ENCODE measurements at places on chromosomes 5 and 9. TPM values are rescaled to one million over a fixed set of nuclear protein-coding genes. Genes with fewer than 3 reads are reported as not detected.

DNA sequence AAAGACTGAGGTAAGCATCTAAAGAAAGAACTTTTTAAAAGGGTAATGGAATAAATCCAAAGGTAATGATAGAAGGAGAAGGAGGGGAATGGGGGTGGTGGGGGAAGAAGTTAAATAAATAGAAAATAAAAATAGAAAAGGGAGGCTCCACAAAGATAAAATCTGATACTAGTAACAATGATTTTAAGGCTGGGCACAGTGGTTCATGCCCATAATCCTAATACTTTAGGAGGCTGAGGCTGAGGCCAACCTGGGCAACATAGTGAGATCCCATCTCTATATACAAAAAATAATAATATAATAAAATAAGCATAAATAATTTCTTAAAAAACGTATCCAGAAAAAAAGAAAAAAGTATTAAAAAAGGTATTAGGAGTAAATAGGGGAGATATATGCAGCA is 89.3 kb downstream of the FNBP1 start:
- H3K4me3 ChIP-seq: no peak overlapping the region
- H3K27ac ChIP-seq: no peak overlapping the region
- H3K36me3 ChIP-seq: peaks cover 46% of the 10 kb centered on the region
- H3K27me3 ChIP-seq: no peaks in the 10 kb centered on the region
- DNase-seq: no peak

- DNase-seq: no peak
- H3K4me1 ChIP-seq: no peaks in the 10 kb centered on the region
- no peaks in the 10 kb centered on the region for H3K27me3 ChIP-seq
- no peak overlapping the region for H3K27ac ChIP-seq
- H3K4me3 ChIP-seq: no peak overlapping the region
These were observed 128.1 kb upstream of the LHFPL2 start for GRCh38 chr5:78776637-78777036.

Gene ACTBL2
- total RNA-seq: not detected

Gene CD14
- 127 TPM for total RNA-seq

DNA sequence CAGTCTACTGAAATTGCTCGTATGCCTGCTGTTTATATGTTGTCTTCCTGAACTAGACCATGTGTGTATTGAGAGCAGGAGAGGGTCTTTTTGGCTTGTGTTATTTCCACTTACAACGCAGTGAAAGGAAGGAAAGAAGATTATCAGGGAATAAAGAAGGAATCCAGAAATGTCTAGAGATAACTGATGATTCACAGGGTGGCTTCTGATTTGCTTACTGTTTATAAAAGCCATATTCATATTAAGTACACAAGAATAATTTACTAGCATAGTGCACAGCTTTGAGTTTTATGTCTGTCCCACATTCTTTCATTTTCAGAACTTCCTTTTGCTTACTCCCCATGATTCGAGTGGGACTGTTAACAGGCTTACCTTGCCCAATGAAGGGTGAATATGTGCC is 72.1 kb downstream of the PRLR start:
- H3K27me3 ChIP-seq: no peaks in the 10 kb centered on the region
- H3K27ac ChIP-seq: no peak overlapping the region
- no peaks in the 10 kb centered on the region for H3K36me3 ChIP-seq
- H3K4me1 ChIP-seq: peaks cover 4% of the 10 kb centered on the region

GRCh38 chr5:30387974-30388632 is 805.4 kb upstream of the CDH6 start:
- H3K4me3 ChIP-seq: no peak overlapping the region
- no peaks in the 10 kb centered on the region for H3K4me1 ChIP-seq
- no peaks in the 10 kb centered on the region for H3K36me3 ChIP-seq
- no peak for DNase-seq
- no peak overlapping the region for H3K27ac ChIP-seq

DNA sequence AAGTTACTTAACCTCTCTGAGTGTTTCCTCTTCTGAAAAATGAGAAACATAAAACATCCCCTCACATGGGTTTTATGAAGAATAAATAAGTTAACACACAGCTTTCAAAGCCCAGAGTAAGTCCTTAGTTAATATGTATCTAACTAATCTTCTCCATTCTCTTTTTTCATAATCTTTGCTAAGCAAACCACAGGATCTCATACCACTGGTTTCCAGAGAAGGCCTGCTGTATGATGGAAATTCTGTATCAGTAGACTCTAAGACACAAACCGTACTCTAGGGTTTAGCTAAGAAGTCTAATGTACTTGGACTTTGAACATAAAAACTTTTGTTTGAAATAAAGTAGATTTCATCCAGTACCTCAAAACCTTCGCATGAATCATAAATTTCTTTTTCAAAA is 307.9 kb downstream of the SPOCK1 start:
- peaks cover 4% of the 10 kb centered on the region for H3K27me3 ChIP-seq
- DNase-seq: no peak
- H3K4me3 ChIP-seq: no peak overlapping the region
- no peak overlapping the region for H3K27ac ChIP-seq
- no peaks in the 10 kb centered on the region for H3K36me3 ChIP-seq
- no peaks in the 10 kb centered on the region for H3K4me1 ChIP-seq
